ENCODE measurements at places on chromosomes 6 and 20. TPM values are rescaled to one million over a fixed set of nuclear protein-coding genes. Genes with fewer than 3 reads are reported as not detected.
A peak's percentile ranks its signal among the peaks of the same experiment; 100 is the strongest.

Gene OOEP
- polyA plus RNA-seq, result not detected

- DNase-seq, result no peak
These were observed 110.5 kb downstream of the IRF4 start for GRCh38 chr6:501891-502601.

Gene ANKRD6
- 44.3 TPM for polyA plus RNA-seq

Gene DLL1
- 13.7 TPM for polyA plus RNA-seq

DNA sequence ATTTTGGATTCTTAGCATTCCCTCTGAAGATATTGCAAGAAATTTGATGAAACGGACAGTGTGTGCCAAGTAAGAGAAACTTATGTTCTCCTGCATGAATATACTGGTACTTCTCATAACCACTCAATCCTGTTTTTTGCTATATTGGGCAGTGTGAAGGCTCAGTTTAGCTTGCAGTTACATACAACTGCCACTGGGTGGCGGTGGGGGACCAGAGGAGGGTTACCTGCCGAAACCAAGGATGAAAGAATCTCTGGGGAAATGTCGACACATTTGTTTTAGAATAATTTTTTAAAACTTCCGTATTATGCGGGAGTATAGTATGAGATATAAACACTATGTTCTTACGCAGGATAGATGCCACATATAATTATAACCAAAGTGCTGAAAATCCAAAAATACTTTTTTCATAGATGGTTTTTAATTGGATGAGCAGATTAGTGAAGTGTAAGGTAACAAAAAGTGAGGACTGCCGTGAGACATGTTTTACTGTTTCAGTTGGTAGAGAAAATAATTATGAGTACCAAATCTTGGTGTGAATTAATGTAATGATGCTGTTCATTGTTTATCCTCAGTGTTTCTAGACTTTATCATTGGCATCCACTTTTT is 9.7 kb downstream of the TRMT11 start:
- DNase-seq, result peak; percentile 40

DNA sequence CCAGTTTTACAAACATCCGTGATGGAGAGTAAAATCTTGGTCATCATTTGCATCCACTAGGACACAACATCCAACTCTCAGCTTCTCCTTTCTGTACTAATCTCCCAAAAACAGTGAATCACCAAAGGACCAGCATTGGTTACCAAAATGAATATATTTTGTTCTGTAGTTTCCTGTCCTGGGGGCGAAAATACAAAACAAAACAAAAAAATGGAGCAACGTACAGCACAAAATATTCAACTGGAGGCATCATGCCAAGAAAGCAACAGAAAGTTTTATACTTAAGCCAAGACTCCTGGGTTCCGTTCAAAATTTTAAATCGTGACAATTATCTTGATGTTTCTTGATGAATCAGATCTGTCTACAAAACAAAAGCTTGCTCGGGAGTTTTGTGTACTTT is 126.6 kb upstream of the CCDC28A start:
- peak; percentile 74 for DNase-seq

- no peak for DNase-seq
These were observed 20.8 kb downstream of the SDCBP2 start for GRCh38 chr20:1308067-1308701.

Gene TNNC2
- 0.29 TPM for polyA plus RNA-seq

Gene SLC4A11
- polyA plus RNA-seq, result 1.3 TPM

GRCh38 chr20:48538058-48538825 is 289.6 kb downstream of the PREX1 start:
- DNase-seq, result no peak

Gene ANGPT4
- polyA plus RNA-seq, result 0.07 TPM

DNA sequence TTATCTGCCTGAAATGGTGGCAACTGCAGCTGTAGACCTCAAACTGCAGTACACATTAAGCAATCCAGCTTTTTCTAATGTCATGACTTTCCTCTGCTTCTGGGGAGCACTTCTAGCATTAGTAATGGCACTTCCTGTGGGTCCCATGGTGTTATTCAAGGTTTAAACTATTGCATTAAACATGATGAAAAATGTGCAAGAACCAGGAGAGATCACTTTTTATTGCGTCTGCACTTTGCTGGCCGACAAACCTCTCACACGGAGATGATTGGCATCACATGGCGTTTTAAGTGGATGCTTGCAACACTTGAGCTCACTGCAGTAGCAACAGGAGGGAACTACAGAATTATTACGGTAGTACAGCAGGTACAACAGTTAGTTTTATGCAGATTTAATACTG is 148.4 kb downstream of the HIVEP2 start:
- DNase-seq, result no peak

DNA sequence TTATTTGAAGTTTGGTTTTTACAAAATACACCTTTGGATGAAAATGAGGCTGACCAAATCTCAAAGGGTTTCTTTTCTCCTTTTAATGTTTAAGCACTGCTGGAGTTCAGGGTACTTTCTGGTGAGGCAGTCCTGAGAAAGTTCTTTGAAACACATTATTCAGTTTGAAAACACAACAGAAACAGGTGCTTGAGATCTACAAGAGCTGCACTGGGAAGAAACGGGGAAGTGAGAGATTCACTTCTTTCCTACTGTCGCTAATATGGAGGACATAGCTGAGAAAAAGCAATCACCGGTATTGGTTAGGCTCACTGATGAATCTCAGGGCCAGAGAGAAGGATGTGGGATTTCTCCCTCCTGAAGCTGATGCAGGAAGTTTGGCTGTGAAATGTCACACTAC is 22.9 kb upstream of the TMEM170B start:
- no peak for DNase-seq

GRCh38 chr20:46004187-46004586 is 4.5 kb upstream of the MMP9 start:
- DNase-seq, result no peak

Gene RING1
- 60.7 TPM for polyA plus RNA-seq

DNA sequence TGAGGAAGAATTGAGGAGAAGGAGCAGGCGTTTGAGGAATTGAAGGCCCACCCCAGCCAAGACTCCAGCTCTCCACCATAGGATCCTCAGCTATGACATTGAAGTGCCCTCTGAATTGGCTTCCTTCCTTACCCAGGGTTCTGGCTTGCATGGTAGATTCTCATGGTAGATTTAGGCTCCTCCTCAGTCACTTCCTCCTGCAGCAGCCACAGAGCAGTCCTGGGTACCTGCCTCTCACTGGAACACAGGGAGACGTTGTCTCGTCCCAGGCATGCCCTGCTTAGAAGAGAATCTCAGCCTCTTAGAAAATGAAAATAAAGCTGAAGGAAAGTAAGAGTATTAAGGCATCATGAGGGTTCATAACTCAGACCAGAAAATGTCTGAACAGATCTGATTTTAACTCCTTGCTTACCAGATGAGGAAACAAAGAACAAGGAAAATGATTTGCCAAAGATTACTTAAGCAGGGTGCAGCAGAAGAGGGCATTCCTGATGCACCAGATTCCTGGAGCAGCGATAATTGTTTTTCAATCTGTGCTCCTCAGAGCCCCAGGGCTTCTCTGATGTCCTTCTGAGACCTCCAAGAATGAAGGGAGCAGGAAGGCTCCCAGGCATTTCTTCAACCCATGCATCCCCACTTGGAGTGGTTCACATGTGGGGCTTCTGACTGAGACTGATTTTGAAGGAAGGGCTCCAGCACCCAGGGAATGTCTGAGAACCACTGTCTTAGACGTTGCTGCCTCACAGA is 219.8 kb downstream of the HIVEP2 start:
- DNase-seq, result no peak

- no peak for DNase-seq
These were observed 16.4 kb upstream of the BLOC1S5 start for GRCh38 chr6:8080362-8081151.

DNA sequence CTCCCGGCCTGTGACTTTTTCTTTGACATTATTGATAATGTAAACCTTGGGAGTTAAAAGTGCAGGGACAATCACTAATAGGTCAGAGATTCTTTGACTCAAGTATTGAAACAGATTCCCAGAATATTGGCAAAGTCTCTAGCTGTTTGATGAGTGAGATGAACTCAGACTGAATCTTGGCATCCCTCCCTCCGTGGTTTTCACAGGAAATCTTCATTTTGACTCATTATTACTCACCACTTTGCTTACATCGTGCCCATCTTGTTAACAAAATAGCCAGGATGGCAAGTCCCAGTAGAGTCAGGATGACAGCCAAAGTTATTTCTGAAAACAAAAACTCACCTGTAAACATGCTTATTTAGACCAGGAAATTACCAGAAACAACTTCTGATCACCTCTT is 2.0 kb downstream of the TSBP1 start:
- no peak for DNase-seq

Gene NDUFAF4
- 29.5 TPM for polyA plus RNA-seq

Gene RPP40
- 12.2 TPM for polyA plus RNA-seq

DNA sequence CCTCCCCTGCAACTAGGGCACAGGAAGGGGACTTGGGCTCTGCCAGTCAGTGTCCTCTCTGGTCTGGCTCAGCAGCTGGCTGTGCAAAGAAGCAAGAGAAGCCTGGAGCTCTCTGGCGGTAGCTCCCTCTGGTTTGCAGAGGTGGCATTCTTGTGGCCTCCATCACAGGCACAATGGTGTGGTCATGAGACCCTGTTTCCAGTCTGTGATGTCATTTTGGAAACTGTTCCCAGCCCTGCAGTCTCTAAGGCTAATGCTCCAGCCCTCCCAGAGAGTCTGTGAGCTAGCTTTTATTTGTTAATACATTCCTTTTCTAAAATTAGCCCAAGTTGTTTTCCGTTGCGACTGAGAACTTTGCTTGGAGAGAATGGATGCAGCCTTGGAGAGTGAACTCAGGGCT is 69.5 kb upstream of the FOXQ1 start:
- no peak for DNase-seq

Gene PGC
- polyA plus RNA-seq, result 5.4 TPM
